ENCODE measurements at places on chromosomes 5 and 9.

DNA sequence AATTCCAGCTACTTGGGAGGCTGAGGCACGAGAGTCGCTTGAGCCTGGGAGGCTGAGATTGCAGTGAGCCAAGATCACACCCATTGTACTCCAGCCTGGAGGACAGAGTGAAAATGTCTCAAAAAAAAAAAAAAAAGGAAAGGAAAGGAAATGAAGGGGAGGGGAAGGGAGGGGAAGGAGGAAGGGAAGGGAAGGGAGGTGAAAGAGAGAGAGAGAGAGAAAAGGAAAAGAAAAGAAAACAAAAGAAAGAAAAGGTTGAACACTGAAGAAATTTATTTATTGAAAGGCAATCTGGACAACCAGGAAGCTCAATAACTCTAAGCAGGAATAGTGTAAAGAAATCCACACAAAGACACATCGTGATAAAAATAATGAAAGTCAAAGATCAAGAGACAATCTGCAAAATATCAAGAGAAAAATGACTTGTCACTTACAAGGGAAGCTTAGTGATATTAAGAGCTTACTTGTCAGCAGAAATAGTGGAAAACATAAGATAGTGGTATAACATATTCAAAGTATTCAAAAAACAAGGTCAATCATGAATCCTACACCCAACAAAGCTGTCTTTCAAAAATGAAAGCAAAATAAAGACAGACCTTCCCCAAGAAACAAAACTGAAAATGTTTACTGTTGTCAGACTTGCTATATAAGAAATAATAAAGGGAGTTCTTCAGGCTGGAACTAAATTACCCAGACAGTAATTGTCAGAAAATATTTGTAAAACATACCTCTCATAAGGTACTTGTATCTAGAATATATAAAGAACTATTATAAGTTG lies 10.9 kb upstream of the RIMOC1 start:
- DNase-seq: no peak

DNA sequence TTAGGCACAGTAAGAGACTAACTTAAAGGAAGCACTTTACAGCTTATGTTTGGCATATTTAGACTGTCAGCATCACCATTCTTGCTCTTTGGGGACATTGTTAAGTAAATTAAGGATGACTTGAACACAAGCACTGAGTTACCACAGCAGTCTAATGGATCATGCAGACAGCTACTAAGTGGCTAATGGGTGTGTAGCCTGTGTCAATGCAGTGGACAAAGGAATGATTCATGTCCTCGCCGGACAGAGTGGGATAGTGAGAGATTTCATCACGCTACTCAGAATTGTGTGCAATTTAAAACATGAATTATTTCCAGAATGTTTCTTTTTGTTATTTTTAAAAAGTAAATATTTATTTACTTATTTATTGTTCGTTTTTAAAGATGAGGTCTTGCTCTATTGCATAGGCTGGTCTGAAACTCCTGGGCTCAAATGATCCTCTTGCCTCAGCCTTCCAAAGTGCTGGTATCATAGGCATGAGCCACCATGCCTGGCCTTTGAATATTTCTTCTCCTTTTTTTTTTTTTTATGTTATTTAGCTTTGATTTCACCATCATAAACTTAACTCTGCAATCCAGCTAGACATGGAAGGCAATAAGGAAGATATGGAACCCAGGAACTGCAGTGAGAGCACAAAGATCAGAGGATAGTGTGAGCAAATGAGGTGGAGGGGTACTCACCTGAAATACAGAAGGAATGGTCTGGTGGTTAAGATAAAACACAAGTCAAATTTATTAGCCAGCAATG lies 53.0 kb upstream of the KLF4 start:
- DNase-seq: no peak

DNA sequence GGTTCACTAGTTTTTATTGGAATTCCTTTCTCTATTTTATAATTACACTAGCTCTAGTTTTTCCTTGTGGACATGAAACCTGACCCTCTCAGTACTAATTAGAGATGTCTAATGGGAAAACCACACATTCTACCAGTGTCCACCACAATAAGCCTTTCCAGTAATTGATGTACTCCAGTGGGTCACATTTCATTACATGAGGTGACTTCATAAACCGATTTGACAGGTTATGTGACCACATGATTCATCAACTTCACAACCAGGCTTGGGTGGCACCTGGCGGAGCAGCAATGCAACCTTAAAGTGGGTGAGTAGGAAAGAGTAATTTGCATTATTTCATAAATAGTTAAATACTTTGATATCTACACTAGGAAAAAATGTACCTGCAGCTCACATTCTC lies 284.2 kb upstream of the ADAMTS16 start:
- no peak for DNase-seq

DNA sequence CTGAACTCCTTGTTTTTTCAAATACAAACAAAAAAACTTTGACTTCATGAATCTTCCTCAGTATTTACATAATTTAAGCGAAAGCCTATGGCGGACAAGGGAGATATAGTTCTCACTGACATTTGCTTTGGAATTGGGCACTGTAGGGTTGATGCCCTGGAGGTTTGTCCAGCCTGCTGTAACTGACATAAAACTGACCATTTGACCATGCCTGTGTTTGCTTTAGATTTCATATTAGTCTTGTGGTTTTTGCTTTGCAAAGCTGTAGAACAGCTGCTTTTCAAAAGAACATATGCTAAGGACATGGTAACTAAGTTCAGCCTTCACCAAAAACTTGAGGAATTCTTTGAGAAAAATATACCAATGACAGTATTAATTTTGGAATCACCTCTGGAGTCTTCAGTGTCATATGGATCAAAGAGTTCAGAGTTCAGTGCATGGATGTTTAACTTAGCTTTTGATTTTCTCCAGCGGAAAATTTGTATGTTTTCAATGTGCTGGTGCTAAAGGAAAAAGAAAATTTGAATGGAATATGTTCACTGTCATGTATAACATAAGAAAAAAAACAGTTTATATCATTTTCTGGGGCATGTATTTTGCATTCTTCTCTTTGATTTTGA lies 1013.1 kb downstream of the NR2F1-AS1 start:
- no peak for DNase-seq

Data from dorsolateral prefrontal cortex (tissue), 122 donors.